CD14-positive monocyte (primary cell): ENCODE measurements at places on chromosomes 16 and 17.
A peak's percentile ranks its signal among the peaks of the same experiment; 100 is the strongest.

DNA sequence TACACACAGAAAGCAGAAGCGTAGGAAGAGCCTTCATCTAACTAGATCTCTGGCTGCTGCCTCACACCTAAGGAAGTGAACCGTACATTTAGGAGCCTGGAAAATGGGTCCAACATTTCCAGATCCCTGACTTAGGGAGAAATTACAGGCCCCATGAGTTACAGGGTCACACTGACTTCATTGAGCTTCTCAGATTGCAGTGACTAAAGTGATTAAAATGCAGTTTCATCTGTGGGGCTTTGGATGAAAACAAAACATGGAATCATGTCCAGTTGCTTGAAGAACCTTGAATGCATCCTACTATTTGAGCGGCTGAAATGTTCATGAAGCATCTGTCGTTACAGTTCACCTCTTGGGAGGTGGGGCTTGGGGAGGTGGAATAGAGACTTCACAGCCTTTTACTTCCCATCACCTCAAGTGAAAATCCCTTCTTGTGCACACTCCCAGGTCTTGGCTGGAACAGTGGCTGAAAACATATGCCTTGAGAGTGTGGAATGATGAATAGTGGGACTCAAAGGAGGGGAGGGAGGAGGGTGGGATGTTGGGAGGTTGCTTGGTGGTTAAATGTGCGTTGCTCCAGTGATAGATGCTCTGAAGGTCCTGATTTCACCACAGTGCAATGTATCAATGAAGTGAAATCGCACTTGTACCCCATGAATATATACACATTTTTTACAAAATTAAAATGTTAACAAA, 19.7 kb downstream of the TEKT3 start:
- H3K27me3 ChIP-seq, result peaks cover 7% of the 10 kb centered on the region
- no peak for DNase-seq
- H3K36me3 ChIP-seq, result no peaks in the 10 kb centered on the region
- H3K27ac ChIP-seq, result no peak overlapping the region

GRCh38 chr17:70767102-70767701, 597.9 kb downstream of the KCNJ2 start:
- DNase-seq, result no peak
- no peak overlapping the region for H3K4me3 ChIP-seq
- H3K36me3 ChIP-seq, result no peaks in the 10 kb centered on the region
- no peaks in the 10 kb centered on the region for H3K27me3 ChIP-seq

DNA sequence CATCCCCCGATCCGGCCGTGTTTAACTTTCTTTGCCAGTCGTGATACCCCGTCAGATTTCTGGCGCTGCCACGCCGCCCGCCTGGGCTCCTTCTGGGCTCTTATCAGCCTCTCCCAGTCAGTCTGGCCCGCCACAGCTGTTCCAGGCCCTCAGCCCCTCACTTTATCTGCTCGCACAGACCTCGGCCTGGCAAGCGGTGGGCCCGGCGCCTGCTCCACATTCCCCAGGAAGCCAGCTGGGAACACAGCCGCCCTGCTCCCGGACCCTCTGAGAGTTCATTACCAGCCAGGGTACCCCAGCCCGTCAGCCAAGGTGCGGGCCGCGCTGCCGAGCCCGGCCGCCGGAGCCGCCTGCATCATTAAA, 157.5 kb downstream of the ZNF423 start:
- H3K36me3 ChIP-seq, result no peaks in the 10 kb centered on the region
- no peak overlapping the region for H3K4me3 ChIP-seq
- H3K27ac ChIP-seq, result no peak overlapping the region
- no peak for DNase-seq
- no peaks in the 10 kb centered on the region for H3K4me1 ChIP-seq

DNA sequence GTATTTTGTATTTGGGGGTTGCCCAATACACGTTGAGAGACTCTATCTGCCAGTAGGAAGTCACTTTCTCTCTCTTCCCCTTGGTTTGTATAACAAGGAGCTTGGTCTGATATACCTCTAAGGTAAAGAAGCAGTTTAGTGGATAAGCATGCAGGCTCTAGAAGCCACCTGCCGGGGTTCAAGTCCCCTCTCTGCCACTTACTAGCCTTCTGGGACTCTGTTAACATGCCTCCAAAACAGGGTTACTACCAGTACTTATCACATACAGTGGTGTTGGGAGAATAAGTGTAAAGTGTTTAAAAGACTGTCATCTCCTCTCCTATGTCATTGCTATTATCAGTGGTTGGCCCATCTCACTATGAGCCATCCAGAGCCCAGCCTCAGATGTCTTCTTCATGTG, 156.1 kb upstream of the HS3ST3A1 start:
- no peaks in the 10 kb centered on the region for H3K27me3 ChIP-seq
- no peaks in the 10 kb centered on the region for H3K36me3 ChIP-seq
- H3K4me3 ChIP-seq, result no peak overlapping the region
- H3K27ac ChIP-seq, result no peak overlapping the region
- no peaks in the 10 kb centered on the region for H3K4me1 ChIP-seq
- no peak for DNase-seq

DNA sequence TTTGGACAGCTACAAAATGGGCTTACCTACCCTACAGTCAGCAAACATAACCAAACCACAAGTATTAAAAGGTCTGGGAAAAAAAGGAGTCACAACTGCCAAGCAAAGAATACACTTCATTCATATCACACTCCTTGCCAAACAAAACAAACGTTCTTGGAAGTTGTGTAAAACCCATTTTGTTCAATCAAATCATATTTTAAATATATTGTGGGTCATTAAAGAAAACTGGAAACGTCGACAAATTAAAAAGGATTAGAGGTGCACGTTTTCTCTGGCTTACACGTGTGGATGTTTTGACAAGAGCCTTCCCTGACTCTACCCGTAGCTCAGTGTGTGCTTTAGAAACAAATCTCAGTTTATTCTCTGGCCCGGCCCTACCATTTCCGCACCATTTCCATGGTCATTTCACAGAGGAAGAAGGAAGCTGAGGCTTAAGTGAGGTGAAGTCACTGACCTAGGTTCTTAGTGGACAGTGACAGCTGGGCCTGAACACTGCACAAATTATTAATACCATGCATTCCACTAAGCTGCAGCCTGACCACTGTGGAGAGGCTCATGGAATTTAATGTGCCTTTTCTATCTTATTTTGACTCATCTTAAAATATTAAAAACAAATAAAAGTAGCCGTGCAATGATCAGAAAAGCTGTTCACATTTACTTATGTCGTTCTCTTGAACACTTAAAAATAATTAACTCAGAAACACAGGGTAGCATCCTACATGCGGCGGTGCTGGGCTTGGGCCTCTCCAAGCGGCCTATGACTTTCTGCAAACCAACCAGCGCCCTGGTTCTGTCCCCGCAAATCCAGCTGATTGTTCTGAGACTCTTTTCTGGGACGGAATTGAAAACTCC, 968 bp downstream of the CEP112 start:
- H3K27ac ChIP-seq, result no peak overlapping the region
- DNase-seq, result no peak
- peaks cover 13% of the 10 kb centered on the region for H3K27me3 ChIP-seq
- no peaks in the 10 kb centered on the region for H3K36me3 ChIP-seq

GRCh38 chr16:85485379-85485778, 127.7 kb upstream of the GSE1 start:
- no peak overlapping the region for H3K4me3 ChIP-seq
- H3K36me3 ChIP-seq, result no peaks in the 10 kb centered on the region
- DNase-seq, result no peak
- H3K27me3 ChIP-seq, result no peaks in the 10 kb centered on the region

GRCh38 chr17:82615084-82616020, 32.9 kb downstream of the WDR45B start:
- H3K36me3 ChIP-seq, result peaks cover 91% of the 10 kb centered on the region
- no peak for DNase-seq
- H3K27ac ChIP-seq, result no peak overlapping the region
- H3K4me1 ChIP-seq, result no peaks in the 10 kb centered on the region

DNA sequence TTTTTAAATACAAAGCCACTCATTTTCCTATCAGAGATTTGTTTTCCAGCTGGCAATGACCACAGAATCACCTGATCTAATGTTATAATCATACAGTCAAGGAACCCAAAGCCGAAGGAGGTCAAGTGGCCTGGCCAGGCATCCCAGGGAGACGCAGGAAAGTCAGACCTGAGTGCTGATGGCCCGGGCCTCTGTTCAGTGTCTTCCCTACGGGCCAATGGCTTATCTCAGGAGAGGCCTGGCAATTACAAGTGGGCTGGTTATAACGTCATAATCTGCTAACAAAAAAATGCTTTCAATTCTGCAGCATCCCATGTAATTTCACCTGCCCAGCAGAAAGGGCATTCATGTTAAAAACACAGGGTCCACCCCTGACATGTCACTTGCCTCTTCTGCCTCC, 43.5 kb downstream of the ARHGAP17 start:
- no peaks in the 10 kb centered on the region for H3K27me3 ChIP-seq
- H3K36me3 ChIP-seq, result peaks cover 85% of the 10 kb centered on the region
- no peak for DNase-seq
- no peak overlapping the region for H3K4me3 ChIP-seq

- no peak overlapping the region for H3K27ac ChIP-seq
- no peaks in the 10 kb centered on the region for H3K4me1 ChIP-seq
- DNase-seq, result no peak
- peaks cover 2% of the 10 kb centered on the region for H3K27me3 ChIP-seq
Measured at GRCh38 chr17:79866791-79867518, 27.7 kb upstream of the CBX4 start.

GRCh38 chr17:68658999-68659780, 58.0 kb upstream of the FAM20A start:
- peaks cover 2% of the 10 kb centered on the region for H3K27me3 ChIP-seq
- H3K27ac ChIP-seq, result no peak overlapping the region
- no peak overlapping the region for H3K4me3 ChIP-seq
- H3K36me3 ChIP-seq, result no peaks in the 10 kb centered on the region

- H3K27ac ChIP-seq, result no peak overlapping the region
- peaks cover 12% of the 10 kb centered on the region for H3K36me3 ChIP-seq
- no peak for DNase-seq
- H3K27me3 ChIP-seq, result no peaks in the 10 kb centered on the region
- H3K4me1 ChIP-seq, result peaks cover 52% of the 10 kb centered on the region
Measured at GRCh38 chr16:84735849-84736586, 36.2 kb downstream of the USP10 start.

DNA sequence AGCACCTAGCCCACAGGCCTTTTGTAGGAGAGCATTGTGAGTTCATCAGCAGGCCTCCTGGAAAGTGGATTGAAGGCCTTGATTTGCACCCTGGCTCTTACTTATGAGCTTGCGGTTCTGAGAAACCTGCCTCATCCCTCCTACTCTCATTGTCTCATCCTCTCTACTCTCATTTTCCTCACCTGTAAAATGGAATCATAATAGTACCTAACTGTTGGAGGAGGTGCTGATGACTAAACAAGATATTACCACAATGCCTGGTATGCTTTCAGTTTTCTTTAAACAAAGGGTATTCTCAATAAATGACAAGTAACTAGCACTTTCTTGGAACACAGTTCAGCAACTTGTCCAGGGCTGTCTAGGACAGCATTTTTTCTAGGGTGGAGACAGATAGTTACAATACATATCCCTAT, 243.1 kb upstream of the MAF start:
- no peak overlapping the region for H3K27ac ChIP-seq
- no peaks in the 10 kb centered on the region for H3K27me3 ChIP-seq
- H3K4me1 ChIP-seq, result no peaks in the 10 kb centered on the region

DNA sequence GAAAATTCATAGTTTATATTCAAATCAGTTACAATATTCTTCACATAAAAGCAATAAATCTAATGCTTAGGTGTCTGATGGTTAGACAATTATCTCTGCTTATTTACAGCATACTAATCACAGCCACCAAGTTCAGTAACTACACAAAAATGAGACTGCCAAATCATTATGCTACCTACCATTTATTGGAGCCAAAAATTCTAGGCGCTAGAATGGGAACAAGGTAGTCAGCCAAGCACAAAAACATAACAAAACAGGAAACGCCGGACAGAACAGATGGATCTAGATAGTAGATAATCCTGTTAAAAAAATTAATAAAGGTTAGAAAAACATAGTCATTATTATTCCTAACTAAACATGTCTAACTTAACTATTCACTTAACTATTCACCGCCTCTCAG, 3.6 kb downstream of the ARL6IP1 start:
- no peak for DNase-seq
- H3K36me3 ChIP-seq, result peaks cover 44% of the 10 kb centered on the region
- H3K4me3 ChIP-seq, result no peak overlapping the region
- H3K27me3 ChIP-seq, result no peaks in the 10 kb centered on the region

- no peak overlapping the region for H3K27ac ChIP-seq
- no peaks in the 10 kb centered on the region for H3K36me3 ChIP-seq
- no peaks in the 10 kb centered on the region for H3K27me3 ChIP-seq
- DNase-seq, result no peak
- no peak overlapping the region for H3K4me3 ChIP-seq
Measured at GRCh38 chr16:78225919-78226318, 126.5 kb downstream of the WWOX start.

DNA sequence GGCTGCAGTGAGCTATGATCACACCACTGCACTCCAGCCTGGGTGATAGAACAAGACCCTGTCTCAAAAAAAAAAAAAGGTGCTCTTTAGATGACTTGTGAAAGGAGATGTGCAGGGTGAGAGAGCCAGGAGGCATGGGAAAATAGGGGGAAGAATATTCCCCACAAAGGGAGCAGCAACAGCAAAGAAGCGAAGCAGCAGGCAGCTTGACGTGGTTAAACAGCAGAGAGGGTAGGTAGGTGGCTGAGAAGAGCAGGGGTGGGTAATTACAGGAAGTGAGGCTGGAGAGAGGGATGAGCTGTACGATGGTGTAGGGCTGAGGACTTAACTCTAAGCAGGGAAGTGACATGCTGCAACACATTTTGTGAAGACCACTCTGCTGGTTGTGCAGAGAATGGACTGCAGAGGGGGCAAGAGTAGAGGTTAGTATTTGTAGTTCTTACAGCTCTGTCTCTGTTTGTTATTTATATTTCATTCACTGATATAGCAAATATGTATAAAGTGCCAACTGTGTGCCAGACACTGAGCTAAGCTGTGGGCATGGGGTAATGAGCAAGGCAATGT, 1.6 kb downstream of the HEATR3 start:
- no peak overlapping the region for H3K27ac ChIP-seq
- DNase-seq, result peak; percentile 41
- H3K36me3 ChIP-seq, result peaks cover 29% of the 10 kb centered on the region
- peaks cover 26% of the 10 kb centered on the region for H3K4me1 ChIP-seq
